ENCODE measurements at places on chromosomes 4 and X. TPM values are rescaled to one million over a fixed set of nuclear protein-coding genes. Genes with fewer than 3 reads are reported as not detected.

GRCh38 chr4:10506077-10506476 is 48.9 kb upstream of the ZNF518B start:
- H3K36me3 ChIP-seq, result no peaks in the 10 kb centered on the region
- no peaks in the 10 kb centered on the region for H3K27me3 ChIP-seq
- DNase-seq, result no peak
- H3K4me1 ChIP-seq, result no peaks in the 10 kb centered on the region
- no peak overlapping the region for H3K27ac ChIP-seq
- H3K4me3 ChIP-seq, result no peak overlapping the region

GRCh38 chr4:183852910-183853547 is 52.1 kb upstream of the STOX2 start:
- no peak for DNase-seq
- H3K27me3 ChIP-seq, result no peaks in the 10 kb centered on the region
- H3K4me1 ChIP-seq, result peaks cover 5% of the 10 kb centered on the region

DNA sequence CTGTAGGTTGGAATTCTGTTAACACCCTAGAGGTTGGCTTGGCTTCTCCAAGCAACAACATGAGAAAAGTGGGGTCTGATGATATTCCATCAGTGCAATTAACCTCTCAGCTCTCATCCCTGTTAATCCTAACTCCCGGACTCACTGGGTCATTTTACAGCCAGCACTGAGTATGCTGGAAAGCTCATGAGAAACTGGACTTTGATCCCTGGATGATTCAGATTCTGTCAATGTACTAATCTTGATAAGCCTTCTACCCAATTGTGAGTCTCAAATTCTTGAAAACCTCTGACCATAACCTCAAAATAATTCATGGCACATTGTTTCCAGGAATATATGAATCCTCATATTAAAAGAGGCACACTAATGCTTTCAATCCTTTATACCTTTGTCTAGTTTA is 244.3 kb upstream of the DCAF8L1 start:
- no peaks in the 10 kb centered on the region for H3K4me1 ChIP-seq
- H3K27ac ChIP-seq, result no peak overlapping the region
- H3K4me3 ChIP-seq, result no peak overlapping the region
- no peak for DNase-seq
- no peaks in the 10 kb centered on the region for H3K27me3 ChIP-seq

DNA sequence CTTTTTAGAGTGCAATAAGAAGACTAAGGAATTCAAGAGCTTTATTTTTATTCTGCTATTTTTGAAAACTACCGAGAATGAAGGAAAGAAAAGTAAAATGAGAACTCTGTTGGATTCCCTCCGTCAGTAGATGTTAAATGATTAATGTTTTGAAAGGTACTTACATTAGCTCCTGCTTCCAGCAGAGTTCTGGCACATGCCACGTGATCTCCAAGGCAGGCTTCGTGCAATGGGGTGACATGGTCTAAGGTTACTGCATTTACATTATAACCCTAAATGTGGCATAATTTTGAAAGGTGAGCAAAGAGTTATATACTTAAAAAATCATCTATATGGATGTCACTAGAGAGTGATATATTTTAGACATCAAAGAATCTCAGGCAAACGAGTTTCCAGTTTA is 26.8 kb upstream of the SPATA4 start:
- H3K27me3 ChIP-seq, result no peaks in the 10 kb centered on the region
- H3K36me3 ChIP-seq, result no peaks in the 10 kb centered on the region
- no peaks in the 10 kb centered on the region for H3K4me1 ChIP-seq
- no peak overlapping the region for H3K27ac ChIP-seq
- no peak for DNase-seq

DNA sequence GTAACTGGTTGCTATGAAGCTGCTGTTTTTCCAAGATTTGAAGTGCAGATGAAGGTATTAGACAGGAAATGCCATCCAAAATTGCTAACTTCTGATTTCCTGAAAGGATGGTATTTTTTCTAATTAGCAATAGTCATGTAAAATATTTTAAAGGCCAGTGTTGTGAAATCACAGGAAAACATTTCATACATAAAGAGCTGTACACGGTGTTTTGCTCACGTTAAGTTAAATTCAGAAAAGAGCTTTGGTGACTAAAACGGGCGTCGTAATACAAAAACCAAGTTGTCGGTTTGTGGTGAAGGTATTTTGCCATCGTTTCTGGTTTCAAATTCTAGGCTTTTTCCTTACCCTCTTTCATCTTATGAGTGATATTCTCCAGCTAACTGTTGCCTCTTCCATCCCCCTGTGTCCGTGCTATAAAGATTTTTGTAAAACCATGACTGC is 39.8 kb downstream of the AFF1 start:
- peak overlapping the region; percentile 57 for H3K27ac ChIP-seq
- no peaks in the 10 kb centered on the region for H3K27me3 ChIP-seq
- no peaks in the 10 kb centered on the region for H3K36me3 ChIP-seq
- peaks cover 59% of the 10 kb centered on the region for H3K4me1 ChIP-seq
- no peak for DNase-seq

DNA sequence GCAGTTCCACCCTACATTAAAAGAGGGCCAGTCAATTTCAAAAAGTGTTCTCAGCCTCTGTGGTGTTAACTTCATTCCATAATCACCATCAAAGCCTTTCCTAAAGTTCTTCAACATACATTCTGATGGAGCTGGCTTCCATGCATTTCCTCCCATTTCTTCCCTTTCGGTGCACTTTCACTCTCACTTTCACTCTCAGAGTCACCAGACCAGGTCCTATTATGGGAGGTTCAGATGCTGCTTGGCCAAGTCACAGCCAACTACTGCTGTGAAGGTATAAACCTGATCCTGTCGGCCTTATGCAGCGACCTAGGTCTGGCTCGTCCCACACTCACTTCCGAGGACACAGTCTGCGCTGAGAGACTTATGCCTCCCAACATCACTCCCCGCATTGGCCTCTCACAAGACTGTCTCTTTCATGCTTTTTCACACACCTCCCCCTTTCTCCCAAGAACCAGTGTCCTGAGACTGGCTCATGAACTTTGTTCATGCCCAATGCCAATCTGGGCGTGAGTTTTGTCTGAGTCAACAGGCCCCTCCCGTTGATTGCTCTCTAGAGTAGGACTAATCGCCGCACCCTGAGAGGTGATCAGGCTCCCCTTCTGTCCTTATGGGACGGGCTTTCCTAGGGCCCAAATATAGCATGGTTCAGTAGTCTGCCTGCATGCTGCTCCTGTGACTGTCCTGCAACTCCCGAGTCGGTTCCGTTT is 60.8 kb upstream of the XAGE1B start:
- no peak for DNase-seq
- no peaks in the 10 kb centered on the region for H3K36me3 ChIP-seq
- peaks cover 5% of the 10 kb centered on the region for H3K4me1 ChIP-seq
- no peak overlapping the region for H3K4me3 ChIP-seq
- no peaks in the 10 kb centered on the region for H3K27me3 ChIP-seq
- H3K27ac ChIP-seq, result no peak overlapping the region

GRCh38 chrX:65900850-65901844 is 138.7 kb downstream of the VSIG4 start:
- no peaks in the 10 kb centered on the region for H3K4me1 ChIP-seq
- no peak overlapping the region for H3K27ac ChIP-seq
- H3K36me3 ChIP-seq, result no peaks in the 10 kb centered on the region

DNA sequence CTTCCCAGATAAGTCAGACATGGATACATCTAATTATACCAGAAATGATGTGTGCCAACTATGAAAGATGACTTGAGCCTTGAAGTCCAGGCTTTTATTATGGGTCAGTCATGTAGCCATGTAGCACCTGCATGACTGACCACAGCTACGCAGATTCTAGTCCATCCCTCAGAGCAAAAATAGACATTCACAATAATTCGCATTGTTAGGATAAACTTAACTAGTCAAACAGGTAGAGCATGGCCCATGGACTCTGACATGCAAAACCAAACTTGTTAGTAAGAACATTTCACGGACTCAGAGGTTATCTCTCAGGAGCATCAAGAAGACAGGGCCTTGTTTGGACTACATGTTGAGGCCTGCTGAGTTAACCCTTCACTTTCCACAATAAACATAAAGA is 132.6 kb downstream of the PWWP3B start:
- H3K4me3 ChIP-seq, result no peak overlapping the region
- H3K27ac ChIP-seq, result no peak overlapping the region
- DNase-seq, result no peak
- H3K4me1 ChIP-seq, result no peaks in the 10 kb centered on the region
- peaks cover 8% of the 10 kb centered on the region for H3K27me3 ChIP-seq
- H3K36me3 ChIP-seq, result no peaks in the 10 kb centered on the region

DNA sequence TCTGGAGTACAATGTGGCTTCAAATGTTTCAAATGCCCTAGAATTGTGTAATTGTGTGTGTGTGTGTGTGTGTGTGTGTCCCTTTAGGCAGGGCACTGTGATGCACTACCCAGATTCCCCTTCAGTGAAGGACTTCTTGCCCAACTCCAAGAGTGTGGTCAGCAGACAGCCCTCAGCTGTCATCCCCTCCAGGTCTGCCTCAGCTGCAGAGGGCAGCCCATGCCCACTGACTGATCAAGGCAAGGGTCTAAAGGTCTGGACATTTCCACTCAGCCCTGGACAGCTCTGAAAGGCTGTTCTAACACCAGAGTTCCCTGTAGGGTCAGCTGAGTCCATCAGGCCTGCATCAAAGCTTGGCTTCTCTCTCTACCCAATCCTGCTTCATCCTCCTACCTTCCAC is 83.9 kb upstream of the USP9X start:
- no peak overlapping the region for H3K4me3 ChIP-seq
- H3K27ac ChIP-seq, result peak overlapping the region; percentile 72
- no peaks in the 10 kb centered on the region for H3K4me1 ChIP-seq
- DNase-seq, result peak; percentile 77
- H3K36me3 ChIP-seq, result no peaks in the 10 kb centered on the region

GRCh38 chrX:103101299-103102042 is 8.5 kb upstream of the NXF3 start:
- no peaks in the 10 kb centered on the region for H3K4me1 ChIP-seq
- no peaks in the 10 kb centered on the region for H3K27me3 ChIP-seq
- H3K27ac ChIP-seq, result no peak overlapping the region
- no peaks in the 10 kb centered on the region for H3K36me3 ChIP-seq
- H3K4me3 ChIP-seq, result no peak overlapping the region

DNA sequence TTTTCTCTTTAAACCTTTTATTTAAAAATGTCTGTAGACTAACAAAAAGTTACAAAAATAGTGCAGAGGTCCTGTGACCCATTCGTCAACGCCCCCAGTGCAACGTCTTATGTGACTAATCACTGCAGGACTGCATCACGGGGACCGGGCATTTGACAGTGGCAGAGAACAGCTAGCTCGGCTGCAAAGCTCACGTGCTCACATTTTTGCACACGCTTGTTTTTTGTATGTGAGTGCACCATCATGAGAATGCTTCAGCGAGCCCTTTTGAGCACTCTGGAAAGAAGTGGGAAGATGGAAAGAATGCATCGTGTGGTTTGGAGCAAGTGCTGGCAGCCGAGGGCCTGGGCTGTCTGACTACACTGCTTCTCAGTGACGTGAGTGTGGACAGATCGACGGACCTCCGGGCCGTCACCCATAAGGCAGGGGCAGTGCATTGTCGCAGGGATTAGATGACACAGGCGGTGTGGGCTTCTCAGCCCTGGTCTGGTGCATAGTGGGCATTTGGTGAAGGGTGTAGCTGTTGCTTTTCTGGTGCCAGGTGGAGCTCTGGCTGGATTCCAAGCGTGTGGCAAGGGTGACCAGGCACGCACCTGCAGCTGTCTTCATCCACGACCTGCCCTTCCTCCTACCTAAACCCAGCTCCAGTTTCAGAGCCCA is 17.7 kb downstream of the SPON2 start:
- no peaks in the 10 kb centered on the region for H3K36me3 ChIP-seq
- H3K4me3 ChIP-seq, result no peak overlapping the region
- no peaks in the 10 kb centered on the region for H3K27me3 ChIP-seq
- no peaks in the 10 kb centered on the region for H3K4me1 ChIP-seq
- DNase-seq, result no peak

- H3K27me3 ChIP-seq, result no peaks in the 10 kb centered on the region
- H3K4me1 ChIP-seq, result no peaks in the 10 kb centered on the region
- H3K27ac ChIP-seq, result no peak overlapping the region
- no peaks in the 10 kb centered on the region for H3K36me3 ChIP-seq
These were observed 29.6 kb downstream of the RAB40AL start for GRCh38 chrX:102966701-102967100.

GRCh38 chrX:54695816-54696487 is 102.1 kb downstream of the ITIH6 start:
- H3K27me3 ChIP-seq, result no peaks in the 10 kb centered on the region
- H3K27ac ChIP-seq, result no peak overlapping the region
- no peak for DNase-seq
- H3K4me1 ChIP-seq, result no peaks in the 10 kb centered on the region
- no peaks in the 10 kb centered on the region for H3K36me3 ChIP-seq
- no peak overlapping the region for H3K4me3 ChIP-seq

GRCh38 chr4:38003102-38003501 is 42.9 kb downstream of the PTTG2 start:
- H3K4me3 ChIP-seq, result no peak overlapping the region
- H3K27ac ChIP-seq, result no peak overlapping the region
- DNase-seq, result no peak
- H3K36me3 ChIP-seq, result no peaks in the 10 kb centered on the region
- no peaks in the 10 kb centered on the region for H3K27me3 ChIP-seq

GRCh38 chrX:42495139-42495538 is 282.8 kb downstream of the PPP1R2C start:
- no peaks in the 10 kb centered on the region for H3K27me3 ChIP-seq
- H3K36me3 ChIP-seq, result no peaks in the 10 kb centered on the region
- H3K27ac ChIP-seq, result no peak overlapping the region
- no peak for DNase-seq

DNA sequence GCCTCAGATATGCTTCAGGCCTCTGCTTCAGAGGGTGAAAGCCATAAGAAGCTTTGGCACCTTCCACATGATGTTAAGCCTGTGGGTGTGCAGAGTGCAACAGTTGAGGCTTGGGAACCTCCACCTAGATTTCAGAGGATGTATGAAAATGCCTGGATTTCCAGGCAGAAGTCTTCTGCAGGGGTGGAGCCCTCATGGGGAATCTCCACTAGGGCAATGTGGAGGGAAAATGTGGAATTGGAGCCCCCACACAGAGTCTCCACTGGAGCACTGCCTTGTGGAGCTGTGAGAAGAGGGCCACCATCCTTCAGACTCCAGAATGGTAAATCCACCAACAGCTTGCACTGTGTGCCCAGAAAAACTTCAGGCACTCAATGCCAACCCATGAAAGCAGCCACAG is 35.2 kb downstream of the TLR10 start:
- no peak overlapping the region for H3K4me3 ChIP-seq
- H3K36me3 ChIP-seq, result no peaks in the 10 kb centered on the region
- H3K27me3 ChIP-seq, result no peaks in the 10 kb centered on the region

DNA sequence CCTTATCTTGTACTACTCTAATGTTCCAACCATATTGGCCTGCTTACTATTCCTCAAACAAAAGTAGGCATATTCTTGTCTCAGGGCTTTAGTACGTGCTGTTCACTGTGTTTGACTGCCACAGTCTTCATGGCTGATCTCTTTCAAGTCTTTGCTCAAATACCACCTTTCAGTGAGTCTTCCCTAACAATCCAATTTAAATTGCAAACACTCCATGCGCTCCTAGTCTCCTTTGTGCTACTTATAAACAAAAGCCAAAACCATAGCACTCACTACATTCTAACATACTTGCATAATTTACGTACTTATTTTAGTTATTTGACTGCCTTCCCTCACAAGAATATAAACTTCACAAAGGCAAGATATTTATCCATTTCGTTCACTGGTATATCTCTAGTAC is 1.7 kb upstream of the ART3 start:
- H3K27me3 ChIP-seq, result no peaks in the 10 kb centered on the region
- H3K36me3 ChIP-seq, result no peaks in the 10 kb centered on the region
- no peak overlapping the region for H3K4me3 ChIP-seq
- H3K27ac ChIP-seq, result no peak overlapping the region
- no peak for DNase-seq

Gene SCML2
- total RNA-seq, result 0.87 TPM

Gene PRSS12
- total RNA-seq, result 0.49 TPM

Gene HSFX3
- total RNA-seq, result not detected

Gene PCDH19
- 0.02 TPM for total RNA-seq

Gene PDZD4
- total RNA-seq, result 2.3 TPM

Gene APLN
- 1.2 TPM for total RNA-seq

Gene CDX4
- total RNA-seq, result not detected

Gene STATH
- not detected for total RNA-seq

Measured in right lobe of liver (tissue), 6 donors.